ENCODE measurements at places on chromosomes 6 and 20.

DNA sequence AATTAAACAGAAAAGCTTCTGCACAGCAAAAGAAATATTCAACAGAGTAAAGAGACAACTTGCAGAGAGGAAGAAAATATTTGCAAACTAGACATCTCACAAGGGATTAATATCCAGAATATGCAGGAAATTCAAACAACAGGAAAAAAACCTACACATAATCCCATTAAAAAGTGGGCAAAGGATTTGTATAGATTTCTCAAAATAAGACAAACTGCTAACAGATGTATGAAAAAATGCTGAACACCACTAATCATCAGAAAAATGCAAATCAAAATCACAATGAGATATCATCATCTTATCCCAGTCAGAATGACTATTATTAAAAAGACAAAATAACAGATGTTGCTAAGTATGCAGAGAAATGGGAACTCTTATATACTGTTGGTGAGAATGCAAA is 129.6 kb downstream of the SYNDIG1 start:
- no peak for DNase-seq

DNA sequence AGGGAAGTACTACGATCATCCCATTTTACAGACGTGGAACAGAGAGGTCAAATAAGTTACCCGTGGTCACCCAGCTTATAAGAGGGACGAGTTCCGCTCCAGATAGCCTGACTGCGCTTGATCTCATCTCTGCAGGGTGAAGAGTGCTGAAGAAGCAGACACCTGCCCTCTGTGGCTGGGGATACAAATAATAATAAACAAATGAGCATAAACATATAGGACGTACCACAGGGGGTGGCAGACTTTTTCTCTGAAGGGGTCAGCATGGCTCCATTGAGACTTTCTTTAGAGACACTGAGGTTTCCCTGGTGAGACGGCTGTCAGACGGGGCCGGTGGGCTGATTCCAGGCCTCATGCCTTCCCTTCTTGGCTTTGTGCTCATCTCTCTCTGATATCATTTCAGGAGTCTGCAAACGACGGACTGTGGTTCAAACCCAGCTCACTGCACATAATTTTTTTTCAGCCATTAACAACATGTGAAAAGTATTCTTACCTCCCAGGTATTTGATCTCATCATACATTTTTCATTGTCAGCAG is 47.1 kb downstream of the IRF4 start:
- DNase-seq = no peak

- DNase-seq = no peak
Observed at GRCh38 chr6:44784195-44784594, 396.7 kb downstream of the CDC5L start.

GRCh38 chr20:16803965-16804792 is 56.0 kb downstream of the OTOR start:
- DNase-seq = peak; percentile 4

GRCh38 chr6:77015350-77015749 is 447.9 kb downstream of the HTR1B start:
- no peak for DNase-seq

DNA sequence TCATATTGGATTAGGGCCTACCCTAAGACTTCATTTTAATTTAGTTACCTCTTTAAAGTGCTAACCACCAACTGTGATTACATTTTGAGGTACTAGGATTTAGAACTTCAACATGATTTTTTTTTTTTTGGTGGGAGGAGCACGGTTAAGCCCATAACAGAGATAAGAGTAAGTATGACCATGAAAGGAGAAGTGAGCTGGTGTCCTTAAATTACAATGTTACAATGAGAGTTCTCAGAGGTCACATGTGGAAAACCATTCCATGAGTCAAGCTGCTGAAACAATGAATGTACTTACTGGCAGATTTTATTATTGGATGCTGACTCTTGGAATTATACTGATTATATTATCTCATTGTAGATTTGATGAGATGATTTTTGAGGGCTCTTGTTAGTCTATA is 779.3 kb upstream of the CITED2 start:
- DNase-seq = no peak

GRCh38 chr6:41964201-41964887 is 22.7 kb upstream of the CCND3 start:
- no peak for DNase-seq

DNA sequence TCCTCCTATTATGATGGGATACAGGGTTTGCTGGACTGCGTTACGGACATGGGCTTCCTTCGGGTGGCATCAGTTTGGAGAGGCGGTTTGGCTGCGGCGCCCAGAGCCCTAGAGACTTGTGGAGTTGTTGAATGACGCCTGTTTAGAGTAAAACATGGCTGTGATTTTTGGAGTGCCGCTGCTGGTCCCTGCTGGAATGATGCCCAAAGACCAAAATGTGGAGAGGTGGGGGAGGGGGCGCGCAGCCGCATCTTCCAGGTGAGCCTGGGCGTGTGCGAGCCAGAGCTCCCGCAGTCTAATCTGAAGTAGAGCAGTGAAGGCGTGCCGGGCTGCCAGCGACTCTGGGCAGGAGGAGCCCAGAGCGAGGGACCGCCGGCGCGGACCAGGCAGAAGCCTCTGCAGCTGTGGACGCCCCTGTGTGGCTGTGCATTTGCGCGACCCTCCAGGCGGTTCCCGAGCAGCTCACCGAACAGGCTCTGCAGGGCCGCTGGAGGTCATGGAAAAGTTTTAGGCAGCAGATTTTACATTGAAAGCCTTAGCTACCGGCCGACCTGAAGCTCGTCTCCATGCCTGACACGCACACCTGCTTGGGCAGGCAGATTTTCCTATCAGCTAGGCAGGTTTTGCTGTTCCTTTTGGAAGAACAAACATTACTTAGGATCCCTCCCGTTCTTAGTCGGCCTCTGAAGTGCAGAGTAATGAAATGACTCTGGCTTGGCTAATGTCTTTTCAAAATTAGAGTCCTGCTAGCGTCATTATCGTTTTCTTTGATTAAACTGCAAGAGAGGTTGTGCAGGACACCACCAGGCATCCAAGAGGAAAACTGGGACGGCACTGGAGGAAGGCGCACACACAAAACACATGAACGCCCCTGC is 298.2 kb downstream of the PHACTR1 start:
- DNase-seq = no peak

DNA sequence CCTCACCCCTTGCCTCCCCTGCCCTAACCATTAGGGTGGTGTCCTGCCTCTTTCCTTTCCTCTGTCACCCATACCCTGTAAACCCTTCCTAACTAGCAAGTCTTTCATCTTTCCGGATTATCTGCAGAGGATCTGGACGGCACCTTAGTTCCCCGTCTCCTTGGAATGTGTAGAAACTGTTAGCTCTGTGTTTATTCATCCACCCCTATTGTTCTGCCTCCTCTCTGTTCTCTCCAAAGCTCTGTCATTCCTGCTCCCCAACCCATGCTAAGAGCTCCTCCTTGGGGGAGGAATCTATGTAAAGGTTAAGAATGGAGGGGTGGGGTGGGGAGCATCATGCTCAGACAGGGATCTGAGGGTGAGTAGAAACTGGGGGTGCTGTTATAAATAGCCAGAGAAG is 39.4 kb upstream of the KCNK5 start:
- DNase-seq = no peak

DNA sequence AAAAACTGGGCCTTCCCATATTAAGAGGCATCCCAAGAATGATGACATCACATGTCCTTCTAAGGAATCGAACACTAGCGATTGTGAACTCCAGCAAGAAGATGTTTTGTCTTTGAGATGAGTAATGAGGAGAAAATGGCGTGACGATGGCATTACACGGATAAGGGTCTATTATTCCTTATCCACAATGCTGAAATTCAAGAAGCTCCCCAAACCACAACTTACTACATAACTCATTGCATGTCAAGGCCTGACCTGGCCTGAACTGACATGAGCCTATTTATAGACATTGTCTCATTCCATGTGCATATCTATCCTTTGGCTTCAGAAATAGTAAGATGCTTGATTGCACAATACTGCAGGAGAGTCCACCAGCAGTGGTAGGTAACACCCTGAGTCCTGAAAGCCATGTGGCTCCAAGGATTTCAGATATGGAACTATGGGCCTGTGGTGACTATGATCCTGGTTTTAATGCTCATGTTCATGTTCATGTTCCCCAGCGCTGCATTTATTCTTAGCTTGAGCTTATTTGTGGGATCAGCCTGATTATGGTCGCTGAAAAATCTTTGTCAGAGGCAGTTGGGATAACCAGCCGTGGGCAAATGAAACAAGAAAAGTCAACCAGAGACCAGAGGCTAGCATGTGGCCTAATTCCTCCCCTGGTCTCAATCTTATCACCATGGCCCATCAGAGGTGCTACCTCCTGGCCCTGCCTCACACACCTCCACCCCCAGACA is 183.2 kb upstream of the JARID2 start:
- no peak for DNase-seq

- peak; percentile 59 for DNase-seq
Observed at GRCh38 chr20:5191829-5192569, 65.2 kb downstream of the CDS2 start.

DNA sequence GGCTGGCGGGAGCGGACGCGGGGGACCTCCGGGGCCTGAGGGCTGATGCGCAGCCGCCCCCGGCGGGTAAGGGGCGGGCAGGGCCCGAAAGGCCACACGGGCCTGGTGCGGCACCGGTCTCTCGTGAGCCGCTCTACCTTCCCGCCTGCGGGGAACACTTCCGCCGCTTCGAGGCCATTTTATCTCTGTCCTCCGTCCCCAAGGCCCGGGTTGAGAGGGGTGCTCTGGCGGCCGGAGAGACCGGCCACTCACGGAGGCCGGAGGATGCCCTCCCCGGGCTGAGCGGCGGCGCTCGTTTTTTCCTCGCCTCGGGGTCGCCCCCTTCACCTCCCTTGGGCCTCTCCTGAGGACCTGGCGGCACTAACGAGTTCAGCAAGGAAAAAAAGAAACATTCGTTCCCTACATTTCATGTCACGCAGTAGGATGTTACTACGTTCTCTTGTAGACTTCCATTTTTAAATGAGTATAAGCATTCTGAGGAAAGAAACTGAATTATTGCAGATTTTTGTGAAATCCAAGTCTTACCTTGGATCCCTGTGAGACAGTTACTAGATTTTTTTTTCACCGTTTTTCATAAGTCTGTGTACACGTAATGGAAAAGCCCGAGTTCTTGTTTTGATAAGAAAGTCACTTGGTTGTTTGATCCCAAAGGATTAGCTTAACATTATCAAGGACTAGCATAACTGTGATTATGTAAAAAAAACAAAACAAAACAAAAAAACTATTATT is 575 bp downstream of the WTAP start:
- DNase-seq = no peak

- no peak for DNase-seq
Observed at GRCh38 chr6:21915707-21916260, 322.2 kb downstream of the SOX4 start.

DNA sequence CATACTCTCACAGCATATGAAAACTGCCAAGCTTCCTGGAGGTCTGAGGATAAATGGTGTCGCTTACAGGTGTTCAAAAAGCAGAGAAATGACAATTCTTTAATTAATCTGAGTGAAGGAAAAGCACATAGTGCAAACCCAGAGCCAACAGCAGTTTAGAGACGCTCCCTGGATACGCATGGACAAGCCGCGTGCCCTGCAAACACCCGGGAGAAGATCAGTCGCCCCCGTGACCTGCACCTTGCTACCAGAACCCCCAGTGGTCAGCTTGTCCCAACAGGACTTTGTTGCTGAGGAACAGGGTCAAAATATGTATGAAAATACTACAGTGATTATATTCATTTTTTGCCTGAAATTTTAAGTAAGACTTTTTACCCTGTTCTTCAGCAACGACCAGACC is 93.9 kb downstream of the PSMG4 start:
- DNase-seq = no peak

DNA sequence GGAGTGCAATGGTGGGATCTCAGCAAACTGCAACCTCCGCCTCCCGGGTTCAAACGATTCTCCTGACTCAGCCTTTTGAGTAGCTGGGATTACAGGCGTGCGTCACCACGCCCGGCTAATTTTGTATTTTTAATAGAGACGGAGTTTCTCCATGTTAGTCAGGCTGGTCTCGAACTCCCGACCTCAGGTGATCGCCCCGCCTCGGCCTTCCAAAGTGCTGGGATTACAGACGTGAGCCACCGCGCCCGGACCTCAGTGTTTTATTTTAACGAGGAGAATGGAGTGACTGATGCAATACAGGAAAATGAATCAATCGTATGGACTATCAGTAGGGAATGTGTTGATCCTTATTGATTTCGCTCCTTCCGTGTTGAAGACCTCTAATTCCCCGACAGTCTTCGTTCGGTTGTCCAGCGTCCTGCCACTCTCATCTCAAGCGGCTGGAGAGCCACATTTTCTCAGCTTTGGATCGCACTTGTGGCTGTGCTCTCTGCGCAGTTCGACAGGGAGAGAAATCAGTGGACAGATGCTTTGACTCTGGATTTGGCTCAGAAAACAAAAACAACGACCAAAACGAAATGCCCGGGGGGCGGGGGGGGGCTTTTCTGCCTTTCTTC is 166.2 kb downstream of the TRIM27 start:
- DNase-seq = peak; percentile 92

- no peak for DNase-seq
Observed at GRCh38 chr6:33781131-33781975, 7.6 kb downstream of the LEMD2 start.

- DNase-seq = no peak
Observed at GRCh38 chr6:117352466-117353081, 73.2 kb downstream of the ROS1 start.

DNA sequence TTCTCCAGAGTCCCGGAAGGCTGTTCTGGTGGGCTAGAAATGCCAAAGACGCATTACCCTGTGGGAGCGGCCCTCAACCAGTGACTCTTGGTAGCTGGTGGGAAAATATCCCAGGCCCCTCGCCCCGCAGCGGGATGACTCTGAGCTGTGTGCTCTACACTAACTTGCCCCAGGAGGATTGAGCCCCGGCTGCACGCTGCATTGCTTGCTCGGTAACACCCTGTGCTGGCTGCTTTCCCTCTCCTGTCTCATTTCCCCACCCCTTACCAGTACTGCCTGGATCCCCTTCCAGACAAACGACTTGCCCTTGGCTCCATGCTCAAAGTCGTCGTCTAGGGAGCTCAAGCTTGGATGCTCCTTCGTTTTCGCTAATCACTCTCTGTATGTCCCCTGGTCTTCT is 411.8 kb upstream of the SULF2 start:
- no peak for DNase-seq

DNA sequence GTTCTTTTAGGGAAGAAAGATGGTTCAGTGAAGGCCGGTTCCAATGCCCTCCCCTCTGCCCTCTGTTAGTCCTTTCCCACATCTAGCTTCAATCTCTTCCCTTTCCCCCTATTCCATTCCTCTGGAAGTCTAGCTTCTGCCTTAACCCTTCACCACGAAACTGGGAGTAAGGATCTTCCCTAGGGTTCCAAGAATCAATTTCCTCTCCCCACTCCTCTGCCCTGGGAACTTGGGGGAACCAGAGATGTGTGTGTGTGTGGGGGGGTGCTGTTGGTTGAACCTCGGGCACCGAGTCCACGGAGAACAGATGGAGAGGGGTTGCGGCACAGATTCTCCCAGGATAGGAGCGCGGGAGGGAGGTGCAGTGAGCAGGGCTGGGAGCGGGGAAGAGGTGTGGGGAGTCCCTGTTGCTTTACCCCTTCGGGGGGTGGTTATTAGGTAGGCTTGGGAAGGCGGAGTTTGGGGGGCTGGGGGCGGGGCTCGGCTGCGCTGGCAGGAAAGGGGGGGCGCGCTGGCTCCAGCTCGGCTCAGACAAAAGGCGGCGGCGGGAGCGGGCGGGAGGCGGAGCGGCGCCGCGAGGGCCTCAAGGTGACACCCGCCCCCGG is at the start of gene TMEM151B:
TSS of gene TMEM151B (plus strand) at position 530 of the 605 bp plus-strand sequence. CDS start 293 bp downstream, outside the sequence.
- no peak for DNase-seq

Data from DMS 273 treated with DMSO at 0.1 percent for 48 hours (cell line).